ENCODE measurements at places on chromosomes 13 and 19.

DNA sequence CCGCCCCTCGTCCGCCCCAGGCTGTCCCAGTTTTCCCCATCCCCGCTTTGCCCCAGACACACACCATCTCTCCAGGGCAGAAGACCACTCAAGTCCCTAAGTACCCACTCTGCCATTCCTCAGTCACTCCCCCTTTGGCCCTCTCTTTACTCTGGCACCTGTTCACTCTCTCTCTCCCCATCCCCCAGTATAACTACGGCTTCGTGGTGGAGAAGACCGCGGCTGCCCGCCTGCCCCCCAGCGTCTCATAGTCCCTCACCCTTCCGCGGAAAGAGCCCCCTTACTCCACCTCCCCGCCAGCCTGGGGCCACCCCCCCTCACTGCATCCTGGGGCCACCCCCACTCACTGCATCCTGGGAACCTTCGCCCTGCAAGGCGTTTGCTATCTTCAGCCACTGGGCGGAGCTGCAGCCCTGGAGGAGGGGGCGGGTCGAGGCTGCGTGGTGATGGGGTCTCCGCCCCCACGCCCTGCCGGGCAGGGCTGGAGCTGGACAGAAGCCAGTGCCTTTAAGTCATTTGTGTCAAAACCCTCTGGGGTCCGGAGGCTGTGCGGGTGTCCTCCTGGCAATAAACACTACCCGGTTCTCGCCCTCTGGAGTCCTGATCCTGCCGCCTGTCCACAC, 5.0 kb downstream of the MVB12A start:
- peak; percentile 23 for DNase-seq

DNA sequence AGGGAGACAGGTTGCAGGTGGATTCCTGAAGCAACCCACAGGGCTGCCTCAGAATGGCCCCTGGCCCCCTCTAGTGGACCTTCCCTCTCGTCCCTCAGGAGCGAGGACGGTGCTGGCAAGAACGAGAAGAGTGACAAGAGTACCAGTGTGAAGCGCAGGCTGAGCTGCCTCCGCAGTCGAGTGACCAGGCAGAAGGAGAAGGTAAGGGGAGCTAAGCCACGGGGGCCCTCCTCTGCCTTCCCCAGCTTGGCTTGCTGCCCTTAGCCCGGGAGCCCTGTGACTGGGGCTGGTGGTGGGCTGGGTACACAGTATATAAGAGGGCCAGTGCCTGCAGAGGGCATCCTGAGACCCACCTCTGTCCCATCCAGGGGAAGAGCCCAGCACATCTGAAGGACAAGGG, 34.0 kb downstream of the ARHGEF18 start:
- DNase-seq: no peak

DNA sequence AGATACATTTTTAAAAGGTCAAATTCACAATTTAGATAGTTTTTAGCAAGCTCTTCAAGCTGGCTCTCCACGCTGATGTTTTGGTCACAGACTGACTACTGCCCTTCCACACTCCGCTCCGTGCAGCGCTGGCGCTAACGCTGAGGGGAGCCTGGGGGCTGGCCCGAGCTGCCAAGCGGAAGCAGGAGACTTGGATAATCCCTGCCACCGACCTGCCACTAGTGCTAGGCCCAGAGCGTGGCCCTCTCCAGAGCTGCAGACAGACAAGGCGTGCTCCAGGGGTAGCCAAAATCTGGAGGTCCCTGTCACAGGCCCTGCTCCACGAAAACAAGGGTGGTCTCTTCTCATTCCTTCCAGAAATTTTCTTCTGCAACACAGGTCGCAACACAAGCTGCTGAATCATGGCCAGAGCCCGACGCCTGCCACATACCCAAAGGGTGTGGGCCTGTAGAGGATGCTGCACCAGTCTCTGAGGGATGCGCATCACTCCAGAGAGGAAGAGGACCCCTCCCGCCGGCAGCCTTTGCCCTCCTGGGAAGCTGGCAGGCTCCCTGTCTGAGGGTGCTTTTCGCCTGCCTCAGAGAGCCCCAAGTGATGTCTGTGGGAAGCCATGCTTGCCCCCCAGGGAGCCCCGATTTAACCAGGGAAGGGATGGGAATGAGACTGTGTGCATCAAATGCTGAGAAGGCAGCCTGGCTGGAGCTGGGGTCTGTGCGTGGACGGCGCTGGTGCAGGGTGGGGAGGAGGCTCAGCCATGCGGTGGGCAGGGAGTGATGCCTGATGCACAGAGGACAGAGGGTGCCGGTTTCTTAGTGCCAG, 21.6 kb downstream of the CAPS start:
- no peak for DNase-seq

DNA sequence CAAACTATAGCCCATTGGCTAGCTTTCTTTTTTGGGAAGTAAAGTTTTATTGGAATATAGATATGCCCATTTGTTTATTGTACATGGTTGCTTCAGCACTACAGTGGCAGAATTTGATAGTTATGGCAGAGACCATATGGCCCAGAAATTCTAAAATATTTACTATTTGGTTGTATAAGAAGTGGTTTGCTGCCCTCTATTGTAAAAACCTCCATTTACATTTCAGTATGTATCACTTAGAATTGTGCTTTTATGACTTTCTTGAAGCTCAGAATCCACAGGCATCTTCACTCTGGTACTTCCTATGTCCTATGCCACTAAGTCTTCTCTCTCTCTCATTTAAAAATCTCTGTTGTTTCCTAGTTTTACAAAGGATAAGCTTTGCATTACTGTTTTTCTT, 37.7 kb downstream of the DLEU7 start:
- no peak for DNase-seq

DNA sequence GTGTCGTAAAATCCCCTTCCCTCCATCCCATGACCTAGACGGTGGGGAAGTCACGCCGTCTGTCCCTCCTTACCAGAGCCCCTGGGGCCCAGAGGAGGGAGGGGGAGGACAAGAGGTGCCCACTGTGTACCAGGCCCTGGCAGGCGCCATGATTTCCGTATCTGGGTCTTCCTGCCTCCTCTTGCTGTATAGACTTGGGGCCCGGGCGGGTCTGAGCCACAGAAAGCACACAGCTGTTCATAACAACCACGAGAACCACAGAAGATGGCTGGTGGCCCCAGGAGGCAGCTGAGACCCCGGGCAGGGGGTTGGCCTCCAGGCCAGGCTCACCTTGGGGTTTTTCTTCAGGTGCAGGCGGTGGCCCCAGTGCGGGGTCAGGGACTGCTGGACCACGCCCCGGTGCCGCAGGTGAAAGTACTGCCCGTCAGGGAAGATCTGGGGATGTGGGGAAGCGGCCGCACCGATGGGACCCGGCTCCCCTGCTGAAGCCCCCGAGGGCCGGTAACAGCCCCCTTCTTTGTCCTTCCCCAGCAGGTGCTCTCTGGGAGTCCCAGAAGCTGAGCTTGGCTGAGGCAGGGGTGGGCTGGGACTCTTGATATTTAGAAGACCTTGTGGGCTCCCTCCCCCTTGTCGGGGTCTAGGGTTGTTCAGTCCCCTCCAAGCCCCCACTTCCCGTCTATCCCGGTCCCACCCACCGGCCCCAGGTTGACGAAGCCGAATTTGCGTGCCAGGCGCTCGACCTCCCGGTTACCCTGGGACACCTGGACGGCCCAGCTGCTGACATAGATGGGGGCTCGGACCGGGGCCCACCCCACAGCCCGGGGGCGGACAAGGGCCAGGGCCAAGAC, 463 bp downstream of the PCSK4 start:
- DNase-seq: no peak

DNA sequence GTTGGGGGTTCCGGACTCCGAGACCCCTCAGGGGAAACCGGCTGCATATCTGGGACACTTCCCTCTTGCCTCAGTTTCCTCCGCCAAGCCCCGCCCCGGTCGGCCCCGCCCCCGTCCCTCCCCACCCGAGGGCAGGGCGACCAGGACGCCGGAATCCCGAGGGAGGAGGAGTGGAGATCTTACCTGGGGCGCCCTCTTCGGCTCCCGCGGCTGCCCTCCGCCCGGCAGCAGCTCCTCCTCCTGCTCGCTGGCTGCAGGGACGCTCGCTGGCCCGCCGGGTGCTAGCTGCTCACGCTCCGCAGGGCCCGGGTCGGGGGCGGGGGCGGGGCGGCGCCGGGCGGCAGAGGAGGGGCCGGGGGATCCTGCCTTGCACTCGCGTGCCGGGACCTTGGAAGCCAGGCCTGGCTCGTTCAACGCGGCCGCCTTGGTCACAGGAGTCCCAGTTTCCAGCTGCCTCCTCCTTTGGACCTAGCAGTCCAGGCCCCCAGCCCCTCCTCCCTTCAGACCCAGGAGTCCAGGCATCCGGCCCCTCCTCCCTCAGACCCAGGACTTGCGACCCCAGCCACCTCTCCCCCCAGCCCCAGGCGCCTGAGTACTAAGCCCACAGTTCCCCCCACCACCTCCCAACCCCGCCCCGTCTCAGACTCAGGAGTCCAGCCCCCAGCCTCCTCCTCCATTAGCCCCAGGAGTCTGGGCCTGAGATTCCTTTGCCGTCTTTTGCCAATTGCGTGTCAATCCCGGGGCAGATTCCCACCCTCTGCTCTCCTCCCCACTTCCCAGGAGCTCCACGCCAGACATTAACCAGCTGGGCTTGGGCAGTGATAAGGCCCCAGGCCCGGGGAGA, at the start of gene NTF4:
NTF4 (minus strand) TSS at position 51 of the 844 bp plus-strand sequence. CDS start 2,821 bp downstream, outside the sequence.
- no peak for DNase-seq

- DNase-seq: no peak
Observed at GRCh38 chr13:81957121-81957520, 1616.2 kb upstream of the SPRY2 start.

GRCh38 chr13:74761801-74762757, 627.9 kb upstream of the KLF12 start:
- DNase-seq: no peak

DNA sequence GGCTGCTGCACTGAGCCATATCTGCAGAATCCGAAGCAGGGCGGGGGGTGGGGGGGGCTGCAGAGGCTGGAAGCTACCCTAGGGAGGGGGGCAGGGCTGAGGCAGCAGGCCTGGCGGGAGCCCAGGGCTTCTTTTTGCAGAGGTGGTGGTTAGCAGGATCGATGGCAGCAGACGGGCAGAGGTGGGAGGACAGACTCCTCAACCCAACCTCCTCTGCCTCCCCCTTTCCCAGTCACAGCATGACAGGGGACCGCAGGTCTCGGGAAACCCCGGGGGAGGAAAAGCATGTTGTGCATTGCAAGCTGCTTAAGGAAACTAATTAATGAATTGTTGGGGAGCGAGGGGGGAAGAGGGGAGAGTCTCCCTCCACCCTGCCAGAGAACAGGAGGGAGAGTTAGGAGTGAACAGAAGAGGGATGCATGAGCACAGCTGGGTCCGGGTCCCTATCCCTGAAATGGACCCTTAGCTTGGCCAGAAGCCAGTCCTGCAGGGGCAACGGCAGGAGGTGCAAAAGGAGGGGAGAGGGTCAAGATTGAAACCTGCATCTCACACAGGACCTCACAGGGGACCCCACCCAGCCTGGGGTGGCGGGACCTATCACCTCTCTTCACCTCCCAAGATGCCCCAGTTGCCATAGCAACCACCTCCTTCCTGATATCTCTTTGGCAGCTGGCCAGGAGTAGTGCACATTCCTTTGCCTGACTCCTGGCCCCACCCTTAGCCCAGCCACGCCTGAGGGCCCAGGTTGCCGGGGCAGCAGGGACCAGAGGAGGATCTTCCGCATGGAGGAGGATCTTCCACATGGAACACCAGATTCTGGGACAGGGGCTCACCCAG, 1.8 kb downstream of the FXYD7 start:
- DNase-seq: no peak

GRCh38 chr13:42997381-42997780, 5.3 kb upstream of the EPSTI1 start:
- DNase-seq: no peak

- DNase-seq: no peak
Observed at GRCh38 chr19:42242069-42242511, 312 bp downstream of the GSK3A start.

DNA sequence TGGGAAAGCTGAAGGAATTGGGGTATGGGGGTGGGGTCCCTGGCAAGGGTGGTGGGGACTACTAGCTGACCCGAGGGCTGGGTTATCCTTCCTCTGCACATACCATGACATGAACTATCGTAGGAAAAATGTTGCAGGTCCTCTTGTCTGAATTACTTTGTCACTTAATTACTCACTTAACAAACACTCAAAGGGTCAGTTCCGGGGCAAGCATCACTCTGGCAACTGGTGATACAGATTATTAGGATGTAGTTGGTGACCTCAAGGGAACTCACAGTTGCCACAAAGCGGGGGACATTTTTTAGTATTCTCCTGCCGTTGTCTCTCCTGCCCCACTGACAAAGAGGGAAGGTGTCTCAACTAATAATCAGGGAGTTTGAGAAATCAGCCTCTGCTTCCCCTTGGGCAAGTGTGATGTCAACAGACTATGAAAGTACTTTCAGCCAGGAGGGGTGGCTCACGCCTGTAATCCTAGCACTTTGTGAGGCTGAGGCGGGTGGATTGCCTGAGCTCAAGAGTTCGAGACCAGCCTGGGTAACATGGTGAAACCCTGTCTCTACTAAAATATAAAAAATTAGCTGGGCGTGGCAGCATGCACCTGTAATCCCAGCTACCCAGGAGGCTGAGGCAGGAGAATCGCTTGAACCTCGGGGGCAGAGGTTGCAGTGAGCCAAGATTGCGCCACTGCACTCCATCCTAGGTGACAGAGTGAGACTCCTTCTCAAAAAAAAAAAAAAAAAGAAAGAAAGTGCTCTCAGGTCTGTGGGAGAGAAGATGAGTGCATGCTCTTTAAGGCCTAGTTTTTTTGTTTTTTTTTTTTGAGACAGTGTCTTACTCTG, 10.3 kb downstream of the DNAJB1 start:
- DNase-seq: peak; percentile 86

DNA sequence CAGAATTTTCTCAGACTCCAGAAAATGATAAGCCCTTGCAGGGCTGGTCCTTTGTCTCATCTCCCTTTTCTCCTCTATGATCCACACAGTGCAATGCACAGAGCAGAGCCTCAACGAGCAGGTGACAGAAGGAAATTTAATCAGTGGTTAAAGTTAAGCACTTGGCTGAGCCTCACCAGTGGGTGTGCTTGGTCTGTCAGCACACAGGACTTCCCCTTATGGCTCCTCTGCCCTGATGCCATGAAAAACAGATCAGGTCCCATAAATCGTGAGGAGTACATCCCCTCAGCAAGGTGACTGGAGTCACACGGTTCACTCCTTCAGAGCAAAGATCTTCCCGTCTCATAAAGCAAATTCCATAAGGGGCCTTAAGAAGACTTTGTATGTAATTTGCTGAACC, 818.2 kb downstream of the UQCRFS1 start:
- no peak for DNase-seq

DNA sequence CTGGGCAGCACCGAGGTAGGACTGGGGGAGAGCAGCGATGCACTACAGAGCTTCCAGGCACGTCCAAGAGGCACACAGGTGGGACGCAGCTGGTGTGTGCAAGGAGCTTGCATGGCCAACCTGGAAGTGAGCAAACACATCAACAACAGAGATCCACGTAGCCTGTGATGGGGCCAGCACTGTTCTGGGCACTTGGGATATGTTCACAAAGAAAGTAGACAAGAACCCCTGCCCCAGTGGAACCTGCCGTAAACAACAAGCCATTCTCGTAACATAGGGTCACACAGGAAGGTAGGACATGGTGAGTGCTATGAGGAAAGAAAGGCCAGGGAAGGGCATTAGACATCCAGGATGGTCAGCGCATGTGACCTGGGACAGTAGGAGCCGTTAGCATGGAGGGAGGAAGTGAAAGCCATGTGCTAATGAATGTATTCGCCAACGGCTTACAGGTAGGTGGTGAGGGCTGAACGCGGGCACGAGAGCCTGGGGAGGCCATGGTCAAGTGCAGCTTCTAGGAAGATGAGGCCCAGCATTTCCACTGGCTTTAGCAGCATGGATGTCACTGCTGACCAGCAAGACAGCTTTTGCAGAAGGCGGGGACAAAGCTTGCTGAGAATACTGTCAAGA, 105.5 kb downstream of the TEX26 start:
- DNase-seq: no peak

GRCh38 chr19:45862271-45862563, 730 bp downstream of the SYMPK start:
- DNase-seq: no peak

GRCh38 chr13:78777976-78778375, 119.0 kb upstream of the OBI1 start:
- DNase-seq: no peak

- DNase-seq: no peak
Observed at GRCh38 chr19:53962887-53963431, at the start of gene CACNG8. Gene CACNG8, plus strand, starts transcription at chr19:53962937.
